CD4-positive, alpha-beta T cell treated with Interleukin-17A for 1 hour (primary cell): ENCODE measurements at places on chromosomes 5 and 9.
A peak's percentile ranks its signal among the peaks of the same experiment; 100 is the strongest.

DNA sequence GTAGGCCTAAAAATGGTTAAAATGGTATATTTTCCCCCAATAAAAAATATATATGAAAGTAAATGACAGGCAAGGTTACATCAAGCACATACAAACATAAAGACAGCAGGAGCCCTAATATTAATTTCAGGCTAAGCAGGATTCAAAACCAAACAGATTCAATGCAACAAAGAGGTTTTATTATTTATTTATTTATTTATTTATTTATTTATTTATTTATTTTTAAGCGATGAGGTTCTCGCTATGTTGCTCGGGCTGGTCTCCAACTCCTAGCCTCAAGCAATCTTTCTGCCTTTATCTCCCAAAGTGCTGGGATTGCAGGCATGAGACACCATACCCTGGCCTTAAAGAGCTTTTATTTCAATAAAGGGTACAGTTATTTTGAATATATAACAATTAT, 106.4 kb upstream of the SHB start:
- DNase-seq = no peak

DNA sequence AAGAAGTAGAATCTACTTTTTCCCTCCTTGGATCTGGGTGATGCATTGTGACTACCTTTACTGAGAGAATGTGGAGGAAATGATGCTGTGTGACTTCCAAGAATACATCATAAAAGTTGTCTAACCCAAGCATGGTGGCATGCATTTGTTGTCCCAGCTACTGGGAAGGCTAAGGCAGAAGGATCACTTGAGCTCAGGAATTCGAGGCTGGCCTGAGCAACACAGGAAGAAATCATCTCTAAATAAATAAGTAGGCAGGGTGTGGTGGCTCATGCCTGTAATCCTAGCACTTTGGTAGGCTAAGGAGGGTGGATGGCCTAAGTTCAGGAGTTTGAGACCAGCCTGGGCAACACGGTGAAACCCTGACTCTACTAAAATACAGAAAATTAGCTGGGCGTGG, 143.2 kb upstream of the VLDLR start:
- DNase-seq = no peak

DNA sequence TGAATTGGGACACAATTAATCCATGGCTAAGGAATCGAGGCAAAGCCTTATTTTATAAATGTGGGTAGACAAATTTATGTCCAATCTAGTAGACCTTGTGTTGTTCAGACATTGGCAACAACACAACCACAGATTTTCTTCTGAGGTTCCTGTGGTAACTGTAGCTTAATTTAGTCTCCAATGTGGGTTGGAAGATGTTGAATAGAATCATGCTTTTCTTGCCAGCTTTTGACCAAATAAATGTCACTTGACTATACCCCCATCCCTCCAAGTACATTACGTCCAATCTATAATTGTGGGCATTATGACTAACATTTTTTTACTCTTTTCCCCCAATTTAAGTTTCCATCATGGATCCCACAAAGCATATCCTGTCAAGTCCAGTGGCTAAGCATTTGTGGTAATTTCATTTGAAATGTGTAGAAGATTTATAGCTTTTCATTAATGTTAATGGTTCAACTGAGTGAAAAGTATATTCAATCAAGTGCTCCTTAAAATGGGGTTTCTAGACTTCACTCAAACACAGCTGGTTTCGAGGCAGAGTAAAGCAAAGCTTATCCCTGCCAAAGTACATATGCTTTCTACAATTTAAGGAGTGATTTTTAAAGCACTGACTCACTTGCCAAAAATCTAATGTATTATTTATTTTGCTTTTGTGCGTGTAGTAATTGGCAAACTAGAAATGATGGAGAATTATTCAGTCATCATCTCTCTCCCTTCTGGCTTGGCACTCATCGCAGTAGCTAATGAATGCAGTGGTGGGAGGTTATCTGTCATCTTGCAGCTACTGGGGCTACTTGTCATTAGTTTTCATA, 141.8 kb downstream of the FAM174A start:
- DNase-seq = no peak

- DNase-seq = no peak
These were observed 489.1 kb downstream of the CSNK1G3 start for GRCh38 chr5:124001036-124001615.

GRCh38 chr5:134092875-134093274, 21.6 kb upstream of the TCF7 start:
- no peak for DNase-seq

- DNase-seq = no peak
These were observed 19.6 kb downstream of the IRX1 start for GRCh38 chr5:3615217-3615616.

GRCh38 chr5:169904059-169904458, 76.2 kb downstream of the INSYN2B start:
- no peak for DNase-seq

DNA sequence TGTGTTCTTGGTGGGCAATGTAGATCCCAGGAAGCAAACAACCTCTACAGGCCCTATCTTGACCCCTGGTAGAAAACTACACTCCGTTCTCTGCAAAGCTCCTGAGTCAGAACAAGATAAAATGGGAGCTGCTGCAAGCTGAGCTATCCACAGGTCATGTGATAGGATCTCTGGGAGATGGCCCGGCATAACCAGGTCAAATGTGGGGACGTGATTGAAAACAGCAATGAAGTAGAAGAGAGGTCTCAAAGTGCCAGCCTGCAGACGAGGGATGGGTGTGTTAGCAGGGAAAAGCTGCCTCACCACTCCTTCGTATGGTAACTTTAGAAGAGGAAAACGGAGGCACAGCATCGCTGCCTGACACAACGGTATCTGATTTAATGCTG, 25.0 kb downstream of the NRG2 start:
- DNase-seq = no peak

- DNase-seq = peak; percentile 82
These were observed at the start of gene MELK for GRCh38 chr9:36572515-36573418. Gene MELK, plus strand, starts transcription at chr9:36572895. Its CDS starts 8,787 bp downstream, at chr9:36581682.

DNA sequence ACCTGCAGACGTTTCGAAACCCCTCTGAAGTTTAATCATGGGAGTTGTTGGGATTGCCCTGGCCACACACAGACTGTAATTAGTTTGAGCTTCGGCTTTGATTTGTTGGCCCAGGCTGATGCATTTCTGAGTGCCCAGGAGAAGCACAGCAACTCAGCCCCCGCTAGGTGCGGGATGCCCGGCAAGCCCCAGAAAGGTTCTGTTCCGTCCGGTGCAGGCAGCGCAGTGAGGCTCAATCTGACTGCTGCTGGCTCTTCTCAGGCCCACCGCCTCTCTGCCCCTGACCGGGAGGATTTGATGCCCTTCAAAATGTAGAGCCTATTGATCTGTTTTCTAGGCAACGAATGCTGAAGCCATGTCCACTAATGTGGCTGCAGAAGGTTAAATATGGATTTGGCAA, 73.4 kb upstream of the TAF11L2 start:
- no peak for DNase-seq

GRCh38 chr5:65862384-65862783, 64.0 kb upstream of the ERBIN start:
- DNase-seq = no peak

- DNase-seq = no peak
These were observed 456.7 kb downstream of the TLE4 start for GRCh38 chr9:80028501-80028900.

DNA sequence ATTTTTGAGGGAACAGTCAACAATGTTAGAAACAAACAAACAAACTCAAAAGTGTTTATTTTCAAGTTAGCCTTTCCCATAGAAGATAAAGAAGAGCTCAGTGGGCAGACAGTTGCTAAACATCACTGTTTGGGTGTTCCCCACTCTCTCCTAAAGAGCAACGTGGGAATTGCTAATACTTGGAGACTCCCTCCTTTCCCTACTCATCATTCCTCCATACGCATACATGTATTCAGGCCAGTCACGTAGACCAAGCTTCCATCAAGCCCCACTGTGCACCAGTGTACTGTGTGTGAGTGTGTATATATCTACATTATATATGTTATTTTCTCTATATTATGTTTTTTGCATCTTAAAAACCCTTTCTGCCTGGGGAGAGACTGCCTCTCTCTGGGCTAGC, 115.0 kb upstream of the EGFLAM start:
- no peak for DNase-seq

- no peak for DNase-seq
These were observed 45.4 kb upstream of the F2R start for GRCh38 chr5:76670508-76670907.

DNA sequence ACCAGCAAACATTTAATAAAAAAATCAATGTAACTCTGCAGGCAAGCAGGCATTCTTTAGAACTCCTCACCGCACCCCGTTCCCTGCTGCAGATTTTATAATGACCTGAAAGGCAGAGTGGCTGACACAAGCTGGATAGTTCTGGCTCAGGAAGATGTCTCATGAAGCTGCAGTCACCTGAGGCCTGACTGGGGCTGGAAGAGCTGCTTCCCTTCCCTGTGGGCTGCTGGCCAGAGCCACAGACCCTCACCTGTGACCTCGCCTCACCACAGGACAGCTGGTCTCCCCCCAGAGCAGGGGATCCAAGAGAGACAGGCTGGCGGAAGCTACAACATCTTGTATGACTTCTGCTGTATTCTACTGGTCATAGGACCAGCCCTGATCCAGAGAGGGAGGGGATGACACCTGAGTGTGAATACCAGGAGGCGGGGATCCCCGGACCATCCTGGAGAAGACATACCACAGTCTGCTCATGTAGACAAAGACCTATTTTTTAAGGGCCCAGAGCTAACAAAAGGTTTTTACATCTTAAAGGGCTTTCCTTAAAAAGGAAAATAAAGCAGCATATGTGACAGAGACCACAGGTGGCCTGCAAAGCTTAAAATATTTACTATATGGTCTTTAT, 43.9 kb downstream of the RAPGEF1 start:
- DNase-seq = no peak

DNA sequence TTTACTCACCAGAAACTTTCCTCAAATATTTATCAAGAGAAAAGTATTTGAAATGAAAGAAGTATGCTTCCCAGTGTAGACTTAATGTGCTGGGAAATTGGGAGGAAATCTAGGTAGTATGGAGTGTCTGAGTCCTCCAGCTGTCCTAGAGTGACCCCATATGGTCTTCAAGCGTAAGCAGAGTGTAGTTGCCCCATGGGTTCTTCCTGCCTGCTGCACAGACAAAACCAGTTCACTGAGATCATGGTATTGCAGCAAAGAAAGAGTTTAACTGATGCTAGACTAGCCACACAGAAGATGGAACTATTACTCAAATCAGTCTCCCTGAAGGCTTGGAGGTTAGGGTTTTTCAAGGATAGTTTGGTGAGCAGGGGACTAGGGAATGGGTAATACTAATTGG, 114.9 kb upstream of the PRLR start:
- no peak for DNase-seq

GRCh38 chr5:116509483-116510244, 65.0 kb downstream of the SEMA6A start:
- no peak for DNase-seq

GRCh38 chr5:110477911-110478310, 248.6 kb downstream of the TMEM232 start:
- no peak for DNase-seq

- no peak for DNase-seq
These were observed 64.5 kb downstream of the ENTREP1 start for GRCh38 chr9:69389437-69389995.

GRCh38 chr5:125005266-125005665, 258.8 kb upstream of the ZNF608 start:
- no peak for DNase-seq

DNA sequence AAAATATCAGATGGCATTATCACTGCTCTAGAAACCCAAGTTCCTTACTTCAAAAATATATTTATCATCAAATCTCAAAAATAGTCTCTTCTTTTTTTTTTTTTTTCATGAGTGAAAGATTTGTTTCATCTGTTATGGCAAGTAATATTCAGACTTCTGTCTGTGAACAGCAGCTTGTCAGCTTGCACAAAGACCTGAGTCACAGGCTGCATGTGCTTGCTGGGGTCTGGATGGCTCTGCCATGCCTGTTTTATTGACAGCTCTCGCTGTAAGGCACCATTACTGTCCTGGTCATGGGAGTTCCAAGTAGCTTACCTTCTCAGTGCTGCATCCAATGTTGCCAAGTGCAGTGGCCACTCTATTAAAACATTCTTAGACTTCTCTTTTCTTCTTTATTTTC, 456.4 kb downstream of the GADD45G start:
- DNase-seq = no peak

DNA sequence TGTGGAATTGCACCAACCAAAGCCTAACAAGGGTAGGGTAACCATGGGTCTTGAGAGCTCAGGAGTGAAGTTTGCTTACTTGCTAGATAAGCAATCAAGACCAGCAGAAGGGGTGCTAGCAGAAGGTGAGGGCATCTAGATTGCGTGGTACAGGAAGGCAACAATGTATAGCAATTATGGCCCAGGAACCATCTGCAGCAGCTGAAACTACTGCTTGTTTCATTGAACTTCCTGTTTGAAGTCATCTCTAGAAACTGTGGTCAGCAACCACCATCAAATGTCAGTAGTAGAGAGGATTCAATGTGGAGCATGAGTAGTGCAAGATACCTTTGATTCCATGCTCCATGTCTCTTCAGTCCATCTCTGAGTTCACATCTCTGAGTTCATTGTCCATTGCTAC, 462.1 kb upstream of the GRAMD2B start:
- DNase-seq = no peak

DNA sequence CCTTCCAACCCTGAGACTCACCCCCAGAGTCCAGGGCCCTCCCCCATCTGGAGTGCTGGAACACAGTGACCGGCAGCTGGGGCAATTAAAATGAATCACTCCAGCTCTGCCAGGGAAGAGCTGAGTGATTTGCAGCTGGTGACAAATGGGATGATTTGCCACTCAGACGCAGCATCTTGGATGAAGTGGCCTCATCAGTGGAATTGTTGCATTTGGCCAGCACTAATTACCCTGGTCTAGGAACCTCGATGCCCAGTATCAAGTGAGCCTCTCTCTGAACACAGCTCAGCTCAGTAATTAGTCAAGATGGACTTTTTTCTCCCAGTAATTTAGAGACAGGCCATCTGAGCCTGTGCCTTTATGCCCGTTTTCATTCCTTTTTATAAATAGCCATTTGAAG, 259.5 kb downstream of the GRIA1 start:
- DNase-seq = no peak

DNA sequence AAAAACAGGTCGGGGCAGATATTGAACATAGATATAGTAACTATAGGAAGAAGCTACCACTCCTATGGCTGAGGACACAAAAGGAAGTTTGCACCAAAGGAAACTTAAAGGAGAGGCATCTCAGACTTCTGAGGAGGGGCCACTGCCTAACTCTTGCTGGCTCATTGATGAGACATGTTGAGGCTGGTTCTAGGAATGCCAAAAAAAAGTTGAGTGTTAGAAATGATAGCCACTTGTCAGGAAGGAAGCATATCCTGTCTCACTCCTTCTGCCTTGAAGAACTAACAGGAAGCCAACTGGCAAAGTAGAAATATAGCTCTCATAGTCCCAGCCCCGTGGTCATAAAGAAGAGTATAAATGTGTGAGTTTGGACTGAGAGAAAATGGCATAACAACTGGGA, 23.3 kb upstream of the STOM start:
- no peak for DNase-seq
